Activated naive CD4-positive, alpha-beta T cell treated with Interleukin-2 at 50 U/mL for 16 hours (primary cell): ENCODE measurements at places on chromosomes 16 and 17.

DNA sequence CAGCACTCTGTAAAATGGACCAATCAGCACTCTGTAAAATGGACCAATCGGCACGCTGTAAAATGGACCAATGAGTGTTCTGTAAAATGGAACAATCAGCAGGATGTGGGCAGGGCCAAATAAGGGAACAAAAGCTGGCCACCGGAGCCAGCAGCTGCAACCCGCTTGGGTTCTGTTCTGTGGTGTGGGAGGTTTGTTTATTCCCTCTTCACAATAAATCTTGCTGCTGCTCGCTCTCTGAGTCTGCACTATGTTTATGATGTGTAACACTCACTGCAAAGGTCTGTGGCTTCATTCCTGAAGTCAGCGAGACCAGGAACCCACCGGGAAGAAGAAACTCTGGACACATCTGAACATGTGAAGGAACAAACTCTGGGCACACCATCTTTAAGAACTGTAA is 20.5 kb downstream of the TMEM100 start:
- no peak for DNase-seq

DNA sequence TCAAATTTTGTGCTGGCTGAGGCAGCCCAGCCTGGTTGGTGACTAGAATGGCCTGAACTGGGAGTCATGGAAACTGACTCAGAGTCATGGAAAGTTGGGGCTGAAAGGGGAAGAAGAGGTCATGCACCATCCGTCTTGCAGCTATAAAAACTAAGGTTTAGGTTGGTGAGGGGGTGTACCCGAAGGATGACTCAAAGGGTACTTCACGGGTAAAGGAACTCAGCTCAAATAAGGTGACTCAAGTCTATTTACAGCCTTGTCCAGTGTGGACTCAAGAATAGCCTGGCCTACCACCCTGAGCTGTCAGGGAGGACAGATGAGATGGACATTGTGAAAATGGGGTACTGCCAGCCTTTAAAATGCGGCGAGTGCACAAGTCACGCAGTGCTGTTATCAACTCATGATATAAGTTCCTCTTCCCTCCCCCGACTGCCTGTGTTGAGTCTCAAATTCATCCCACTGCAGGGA is 18.6 kb downstream of the CD300LB start:
- peak; percentile 22 for DNase-seq

DNA sequence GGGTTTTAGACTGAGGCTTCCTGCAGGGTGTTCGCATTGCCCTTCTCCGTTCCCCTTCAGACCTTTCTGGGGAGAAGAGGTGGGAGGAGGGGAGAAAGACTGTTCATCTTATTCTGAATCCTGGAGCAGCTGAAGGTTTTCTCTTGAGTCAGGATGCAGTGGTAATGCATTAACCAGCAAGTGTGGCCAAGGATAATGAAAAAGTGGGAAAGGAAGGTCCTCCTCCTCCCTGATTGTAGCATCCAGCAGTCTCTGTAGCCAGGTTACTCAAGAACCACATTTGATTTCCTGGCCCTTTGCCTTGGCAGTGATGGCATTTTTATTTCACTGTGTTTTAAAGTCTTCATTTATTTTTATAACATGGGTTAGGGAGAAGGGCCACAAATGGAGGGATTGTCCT is 59.1 kb downstream of the CYLD start:
- DNase-seq, result no peak

GRCh38 chr17:66992911-66993442 is 28.5 kb downstream of the CACNG4 start:
- DNase-seq, result no peak

- no peak for DNase-seq
Observed at GRCh38 chr16:10652730-10653590, 41.8 kb downstream of the TEKT5 start.

DNA sequence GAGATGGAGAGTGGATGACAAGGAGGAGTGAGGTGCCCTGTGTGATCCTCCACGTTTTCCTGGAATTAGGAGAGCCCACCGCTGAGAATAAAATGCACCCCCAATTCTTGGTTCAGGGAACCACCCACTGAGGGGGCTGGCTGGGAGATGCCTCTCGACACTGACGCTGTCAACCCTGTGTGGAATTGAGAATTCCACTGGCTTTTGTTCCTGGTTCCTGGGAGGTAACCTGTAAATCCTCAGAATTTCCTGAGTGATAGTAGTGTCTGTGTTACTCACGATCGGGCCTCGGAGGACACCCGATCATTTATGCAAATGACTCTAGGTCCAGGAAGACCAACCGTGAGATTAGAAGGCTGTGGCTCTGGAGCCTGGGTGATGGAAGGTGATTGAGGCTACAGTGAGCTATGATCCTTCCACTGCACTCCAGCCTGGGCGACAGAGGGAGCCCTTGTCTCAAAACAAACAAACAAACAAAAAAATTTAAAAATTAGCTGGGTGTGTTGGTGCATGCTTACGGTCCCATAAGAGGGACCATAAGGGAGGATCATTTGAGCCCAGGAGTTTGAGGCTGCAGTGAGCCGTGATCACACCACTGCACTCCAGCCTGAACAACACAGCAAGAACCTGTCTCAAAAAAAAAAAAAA is 11.7 kb upstream of the PRPSAP1 start:
- DNase-seq, result no peak
